ENCODE measurements at places on chromosomes 12 and 14.

GRCh38 chr12:79059557-79059956 lies 195.0 kb downstream of the SYT1 start:
- DNase-seq, result no peak

GRCh38 chr14:53019406-53019805 lies 68.6 kb upstream of the FERMT2 start:
- no peak for DNase-seq

GRCh38 chr14:91143862-91144261 lies 30.0 kb downstream of the DGLUCY start:
- DNase-seq, result no peak

GRCh38 chr14:64506721-64507120 lies 2.2 kb downstream of the ZBTB1 start:
- DNase-seq, result no peak

GRCh38 chr14:57889245-57889644 lies 23.4 kb upstream of the SLC35F4 start:
- no peak for DNase-seq

GRCh38 chr12:105775343-105775742 lies 363.4 kb downstream of the NUAK1 start:
- no peak for DNase-seq

DNA sequence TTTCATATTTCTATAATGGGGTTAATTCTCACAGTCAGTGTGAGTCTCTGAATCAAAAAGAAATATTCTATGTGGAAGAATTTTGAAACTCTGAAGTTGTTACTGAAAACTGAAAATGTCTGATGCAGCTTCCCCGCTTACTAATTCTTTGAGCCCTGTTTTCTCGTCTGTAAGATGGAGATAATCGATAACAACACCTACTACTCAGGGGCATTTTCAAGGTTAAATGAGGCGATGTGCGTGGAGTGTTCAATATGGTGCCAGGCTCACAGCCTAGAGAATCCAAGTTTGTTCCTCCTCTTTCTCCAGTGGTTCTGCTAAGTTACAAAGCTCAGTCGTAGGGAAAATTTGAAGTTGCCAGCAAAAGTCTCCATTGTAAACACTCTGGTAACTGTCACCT lies 391.4 kb downstream of the FUT8 start:
- DNase-seq, result no peak

DNA sequence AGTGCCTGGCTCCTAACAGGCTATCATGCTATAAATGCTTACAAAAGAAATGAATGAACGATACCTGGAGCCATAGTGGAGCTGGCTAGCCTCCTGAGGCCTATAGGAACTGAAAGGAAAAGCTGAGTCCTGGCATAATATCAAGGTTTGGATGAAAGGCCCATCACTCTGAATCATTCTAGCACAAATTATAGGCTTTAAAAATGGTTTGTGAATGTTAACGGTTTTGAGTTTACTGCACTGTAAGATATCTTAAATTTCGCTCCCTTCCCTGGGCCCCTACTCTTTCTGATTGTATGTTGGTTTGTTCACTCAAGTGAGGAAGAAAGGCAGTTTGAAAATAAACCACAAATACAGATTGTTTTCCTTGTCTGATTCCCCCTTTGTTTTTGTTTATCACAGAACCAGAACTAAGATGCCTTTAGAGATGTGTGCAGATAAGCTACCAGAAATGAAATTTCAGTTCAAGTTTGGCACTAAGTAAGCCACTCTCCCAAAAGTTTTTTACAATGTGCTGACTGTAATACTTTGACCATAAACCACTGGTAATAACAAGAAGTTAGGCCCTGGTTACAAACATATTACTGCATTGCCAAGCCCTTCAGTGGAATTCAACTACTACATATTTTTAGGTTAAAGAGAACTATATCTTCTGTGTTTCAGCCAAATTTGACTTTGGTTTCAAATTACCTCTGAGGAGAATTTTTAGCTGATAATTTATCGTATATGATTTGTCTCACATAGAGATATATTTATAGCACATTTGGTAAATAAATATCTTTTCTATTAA lies 89.5 kb downstream of the ALX1 start:
- no peak for DNase-seq

DNA sequence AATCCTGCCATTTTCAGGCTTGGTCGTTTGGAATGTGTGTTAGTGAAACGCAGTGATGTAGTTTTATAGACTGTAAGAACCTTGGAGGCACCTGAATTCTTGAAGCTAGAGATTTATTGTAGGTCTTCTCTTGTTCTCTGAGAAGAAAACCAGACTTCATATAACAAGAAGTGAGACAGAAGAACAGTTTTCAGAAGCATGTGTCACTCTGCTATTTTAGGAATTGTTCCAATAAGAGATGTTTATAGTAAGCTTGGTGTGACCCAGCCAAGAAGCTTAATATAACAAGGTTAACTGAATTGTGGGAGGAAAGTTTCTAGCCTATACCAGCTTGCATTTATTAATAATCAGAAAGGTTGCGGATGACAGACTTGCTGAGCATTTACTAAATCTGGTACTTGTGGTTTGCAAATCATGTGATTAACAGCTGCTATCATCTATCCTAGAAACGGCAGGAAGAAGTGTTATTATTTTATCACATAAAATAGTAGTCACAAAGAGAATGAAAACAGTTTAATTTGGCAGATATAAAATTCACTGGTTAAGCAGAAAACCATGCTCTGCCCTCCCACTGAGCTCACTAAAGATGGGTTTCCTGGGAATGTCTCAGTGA lies 49.2 kb upstream of the BCAT1 start:
- peak; percentile 21 for DNase-seq

DNA sequence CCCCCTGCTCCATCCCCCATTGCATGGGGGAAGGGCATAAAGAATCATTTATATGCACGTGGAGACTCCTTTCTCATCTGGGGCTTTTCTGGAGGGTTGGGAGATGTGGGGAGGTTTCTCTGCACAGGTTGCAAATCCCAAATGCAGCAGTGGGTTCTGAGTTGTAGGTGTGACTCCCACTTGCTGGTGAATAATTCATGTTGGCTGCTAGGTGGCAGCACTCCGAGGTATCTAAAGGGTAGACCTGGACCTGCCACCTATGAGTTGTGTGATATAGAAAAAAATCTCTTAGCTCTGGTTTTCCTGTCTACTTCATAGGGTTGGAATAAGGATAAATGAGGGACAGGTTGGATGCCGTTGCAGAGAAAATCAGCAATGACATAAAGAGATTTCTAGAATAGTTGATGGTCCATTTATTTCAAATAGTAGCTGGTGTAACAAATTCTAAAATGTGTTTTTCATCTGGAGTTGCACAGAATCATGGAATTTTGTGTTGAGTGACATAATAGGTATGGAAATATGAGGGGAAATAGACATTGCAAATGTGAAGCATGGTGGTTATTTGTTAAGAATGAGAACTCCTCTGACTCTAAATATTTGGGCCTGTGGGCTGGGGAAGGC lies 4.6 kb downstream of the MARCHF9 start:
- no peak for DNase-seq

DNA sequence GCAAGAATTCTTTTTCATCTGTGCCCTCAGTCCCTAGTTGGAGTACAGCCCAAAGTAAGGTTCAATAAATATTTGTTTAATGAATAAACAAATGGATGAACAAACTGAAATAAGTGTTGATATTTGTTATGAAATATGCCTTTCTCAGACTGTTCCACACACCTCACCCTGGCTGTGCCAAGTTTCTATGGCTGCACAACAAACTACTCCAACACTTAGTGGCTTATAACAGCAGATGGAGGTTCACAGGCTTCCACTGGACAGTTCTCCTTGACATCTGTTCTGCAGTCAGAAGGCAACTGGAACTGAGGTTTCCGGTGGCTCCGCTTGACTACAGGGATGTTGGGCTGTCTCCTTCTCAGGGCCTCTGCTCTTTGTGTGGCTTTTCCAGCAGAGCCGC lies 197.1 kb downstream of the RGS6 start:
- DNase-seq, result no peak

DNA sequence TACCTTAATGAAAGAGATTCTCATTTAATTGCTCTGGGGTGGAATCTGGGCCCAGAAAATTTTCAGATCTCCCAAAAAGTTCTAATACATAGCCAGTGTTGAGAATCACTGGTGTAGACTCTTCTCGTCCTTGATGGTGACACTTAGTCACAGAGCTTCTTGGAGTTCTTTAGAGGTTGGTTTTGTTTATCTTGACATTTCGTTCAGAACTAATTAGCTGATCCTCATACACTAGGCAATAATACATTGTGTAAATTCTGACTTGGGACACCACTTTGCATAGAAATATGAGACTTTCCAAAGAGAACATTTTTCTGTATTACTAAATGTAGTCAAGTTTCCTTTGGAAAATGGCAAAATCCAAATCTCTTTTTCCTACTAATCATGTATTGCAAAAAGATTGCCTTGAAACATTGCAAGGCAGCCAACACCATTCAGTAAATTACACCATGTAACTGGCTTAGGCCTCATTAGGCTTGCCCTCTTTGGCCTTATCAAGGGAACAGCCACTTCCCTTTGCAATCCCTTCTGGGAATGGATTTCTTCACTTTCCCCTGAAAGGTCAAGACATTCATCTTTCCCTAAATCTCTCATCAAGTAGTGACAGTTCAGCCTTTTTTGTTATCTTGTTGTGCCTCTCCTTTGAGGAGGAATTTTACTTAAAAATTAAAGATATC lies 102.2 kb downstream of the PAH start:
- DNase-seq, result no peak

DNA sequence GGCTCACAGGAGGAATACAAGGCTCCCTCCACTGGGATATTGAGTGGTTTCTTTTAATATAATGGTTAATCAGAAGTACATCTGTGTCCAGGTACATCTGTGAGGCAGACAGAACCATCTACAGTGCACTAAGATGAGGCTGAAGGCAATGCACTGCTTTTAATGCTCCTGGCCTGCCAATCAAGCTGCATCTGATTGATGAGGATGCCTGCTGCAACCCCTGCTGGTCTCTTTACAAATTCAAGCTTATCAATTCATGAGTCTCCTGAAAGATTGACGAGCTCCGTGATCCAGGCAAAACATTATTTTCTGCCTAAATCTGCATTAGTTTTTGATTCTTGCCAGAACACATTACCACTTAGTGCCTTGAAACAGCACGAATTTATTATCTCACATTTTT lies 1139.1 kb downstream of the AACS start:
- no peak for DNase-seq

DNA sequence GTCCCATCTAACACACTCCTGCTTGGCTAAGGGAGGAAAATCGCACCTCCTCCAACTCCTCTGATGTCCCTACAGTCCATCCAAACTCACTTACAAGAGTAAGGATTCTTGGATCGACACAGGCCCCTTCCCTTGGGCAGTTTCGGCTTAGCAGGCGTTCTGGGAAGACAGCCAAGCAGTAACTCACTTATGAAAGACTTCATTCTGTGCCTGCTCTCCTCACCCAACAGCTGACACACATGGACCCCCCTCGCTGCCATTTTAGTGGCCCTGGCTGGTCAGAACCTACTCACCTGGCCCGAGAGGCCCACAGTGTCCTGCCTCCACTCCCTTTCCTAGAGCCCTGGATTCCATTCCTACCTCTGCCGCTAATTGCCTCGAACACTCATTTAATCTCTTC lies 52.3 kb upstream of the BCL2L14 start:
- no peak for DNase-seq

DNA sequence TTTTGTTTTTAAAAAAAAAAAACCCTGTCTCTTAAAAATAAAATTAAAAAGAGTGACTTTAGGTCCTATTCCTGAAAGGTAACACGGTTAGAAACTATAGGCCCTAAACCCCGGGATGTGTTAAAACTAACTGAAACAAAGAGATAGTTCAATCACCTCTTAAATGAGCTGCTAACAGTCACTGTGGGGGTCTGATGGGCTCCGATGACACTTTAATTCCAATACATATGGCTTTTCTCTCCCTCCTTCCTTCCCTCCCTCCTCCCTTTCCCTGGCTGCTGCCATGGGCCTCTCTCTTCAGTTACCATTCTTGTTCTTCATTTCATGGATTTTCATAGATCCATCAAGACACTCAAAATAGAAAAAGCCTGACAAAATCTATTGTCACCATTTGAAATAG lies 76.6 kb downstream of the RNF34 start:
- DNase-seq, result no peak

DNA sequence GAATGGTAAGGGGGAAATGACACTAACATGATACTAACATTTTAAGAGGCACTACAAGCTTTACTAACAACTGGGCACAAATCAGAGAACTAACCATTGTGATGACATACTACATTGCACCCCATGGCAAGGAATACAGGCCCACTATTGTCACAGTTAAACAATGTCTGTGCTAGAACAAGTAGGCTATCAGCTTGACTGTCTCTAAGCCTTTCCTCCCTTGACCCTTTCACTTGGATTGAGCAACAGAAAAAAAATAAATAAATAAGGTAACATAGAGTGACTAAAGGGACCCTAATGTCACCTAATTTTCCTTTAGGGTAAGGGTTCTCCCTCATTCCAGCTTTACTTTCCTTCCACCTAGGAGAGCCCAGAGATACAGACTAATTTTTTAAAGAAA lies 4.4 kb downstream of the SLC38A2 start:
- no peak for DNase-seq

- DNase-seq, result peak; percentile 90
Observed at GRCh38 chr12:114933428-114934160, 249.6 kb upstream of the TBX3 start.

DNA sequence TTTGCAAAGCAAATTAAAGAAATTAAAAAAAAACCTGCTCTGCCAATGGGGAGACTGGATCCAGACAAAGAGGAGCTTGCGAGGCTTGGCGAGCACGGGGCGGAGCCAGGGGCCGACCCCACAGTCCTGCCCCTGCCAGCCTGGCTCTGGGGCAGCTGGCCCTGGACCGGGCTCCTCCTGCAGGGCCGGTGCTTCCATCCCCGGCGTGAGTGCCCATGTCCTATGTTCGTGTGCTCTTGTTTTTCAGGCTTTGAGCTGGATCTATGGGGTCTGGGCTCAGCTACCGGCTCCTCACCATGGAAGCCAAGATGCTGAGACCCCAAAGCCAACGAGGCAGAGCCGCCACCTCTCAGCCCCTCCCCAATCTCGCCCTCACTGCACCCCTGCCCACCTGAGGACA lies 176.8 kb downstream of the KIF26A start:
- no peak for DNase-seq

DNA sequence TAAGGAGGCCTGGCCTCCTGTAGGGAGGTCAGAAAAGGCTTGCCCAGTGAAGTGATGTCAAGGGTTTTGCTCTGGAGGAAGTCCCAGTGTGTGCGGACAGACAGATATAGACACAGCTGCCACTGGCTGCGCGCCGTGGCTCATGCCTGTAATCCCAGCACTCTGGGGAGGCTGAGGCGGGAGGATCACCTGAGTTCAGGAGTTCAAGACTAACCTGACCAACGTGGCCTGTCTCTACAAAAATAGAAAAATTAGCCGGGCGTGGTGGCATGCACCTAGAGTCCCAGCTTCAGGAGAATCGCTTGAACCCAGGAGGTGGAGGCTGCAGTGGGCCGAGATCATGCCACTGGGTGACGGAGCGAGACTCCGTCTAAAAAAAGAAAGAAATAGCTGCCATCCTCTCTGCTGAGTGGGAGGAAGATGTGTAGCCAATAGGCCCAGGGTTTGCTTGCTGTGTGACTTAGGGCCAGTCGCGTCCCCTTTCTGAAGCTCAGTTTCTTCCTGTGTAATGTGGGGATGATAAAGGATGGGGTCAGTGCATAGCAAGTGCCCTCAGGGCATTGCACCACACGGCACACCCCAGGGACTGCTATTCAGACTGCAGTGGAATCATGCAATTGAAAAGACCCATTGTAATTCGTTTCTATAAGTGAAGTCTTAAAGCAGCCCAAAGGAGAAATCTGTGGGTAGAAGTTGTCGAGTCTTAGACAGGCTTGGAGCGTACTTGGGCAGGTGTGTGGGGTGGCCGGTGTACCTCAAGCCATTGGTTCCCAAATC lies 18.7 kb upstream of the MLEC start:
- DNase-seq, result no peak

All from BJ (cell line).